ENCODE measurements at places on chromosomes 7 and 10. TPM values are rescaled to one million over a fixed set of nuclear protein-coding genes. Genes with fewer than 3 reads are reported as not detected.
A peak's percentile ranks its signal among the peaks of the same experiment; 100 is the strongest.

Gene NEUROD6
- total RNA-seq = not detected

Gene HOXA1
- 5.6 TPM for total RNA-seq

Gene DNTT
- not detected for total RNA-seq

DNA sequence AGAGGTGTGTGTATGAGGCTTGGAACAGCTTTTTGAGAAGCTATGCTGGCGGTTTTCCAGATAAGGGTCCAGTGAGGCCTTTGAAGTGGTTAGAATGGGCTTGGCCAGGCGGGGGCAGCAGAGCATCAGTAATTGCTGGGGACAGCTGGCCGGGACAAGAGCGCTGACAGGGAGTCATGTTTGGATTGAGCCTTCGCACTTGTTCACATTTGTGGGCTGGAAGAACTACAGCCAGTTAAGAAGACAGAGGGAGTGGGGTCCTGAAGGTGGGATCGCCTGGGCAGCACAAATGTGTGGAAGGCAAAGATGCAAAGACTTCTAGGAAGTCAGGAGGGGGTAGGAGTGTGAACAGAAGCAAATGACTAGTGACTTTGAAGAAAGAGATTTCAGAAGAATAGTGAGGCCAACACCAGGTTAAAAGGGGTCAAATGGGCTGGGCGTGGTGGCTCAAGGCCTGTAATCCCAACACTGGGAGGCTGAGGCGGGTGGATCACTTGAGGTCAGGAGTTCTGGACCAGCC, 12.7 kb upstream of the SDHAF3 start:
- DNase-seq = peak; percentile 79

- no peak for DNase-seq
Observed at GRCh38 chr10:80448209-80448942, 5.7 kb upstream of the TSPAN14 start.

- no peak for DNase-seq
Observed at GRCh38 chr7:96329241-96329640, 7.3 kb upstream of the SLC25A13 start.

- no peak for DNase-seq
Observed at GRCh38 chr7:132187869-132188789, 388.1 kb downstream of the PLXNA4 start.

- DNase-seq = peak; percentile 6
Observed at GRCh38 chr7:100191775-100192174, 14.1 kb downstream of the STAG3 start.

DNA sequence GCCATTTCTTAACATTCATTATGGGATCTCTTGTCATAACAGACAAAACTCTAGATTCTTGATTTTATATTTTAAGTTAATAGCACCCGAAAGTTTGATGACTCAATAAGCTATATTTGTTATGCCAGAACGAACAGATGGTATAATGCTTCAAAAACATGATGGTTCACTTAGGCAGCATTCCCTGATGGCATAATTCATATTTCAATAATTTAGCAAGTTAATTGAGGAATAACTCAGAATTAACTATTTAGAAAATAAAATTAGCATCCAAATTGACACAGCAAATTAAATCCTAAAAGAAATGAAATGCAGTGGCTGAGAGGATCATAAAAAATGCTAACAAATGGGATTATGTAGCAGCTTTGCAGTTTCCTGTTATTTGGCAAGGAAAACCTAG, 260.8 kb upstream of the MBL2 start:
- no peak for DNase-seq

GRCh38 chr10:131269776-131270460, 41.6 kb downstream of the TCERG1L start:
- DNase-seq = no peak

- no peak for DNase-seq
Observed at GRCh38 chr10:132972986-132973902, 30.9 kb upstream of the CFAP46 start.

DNA sequence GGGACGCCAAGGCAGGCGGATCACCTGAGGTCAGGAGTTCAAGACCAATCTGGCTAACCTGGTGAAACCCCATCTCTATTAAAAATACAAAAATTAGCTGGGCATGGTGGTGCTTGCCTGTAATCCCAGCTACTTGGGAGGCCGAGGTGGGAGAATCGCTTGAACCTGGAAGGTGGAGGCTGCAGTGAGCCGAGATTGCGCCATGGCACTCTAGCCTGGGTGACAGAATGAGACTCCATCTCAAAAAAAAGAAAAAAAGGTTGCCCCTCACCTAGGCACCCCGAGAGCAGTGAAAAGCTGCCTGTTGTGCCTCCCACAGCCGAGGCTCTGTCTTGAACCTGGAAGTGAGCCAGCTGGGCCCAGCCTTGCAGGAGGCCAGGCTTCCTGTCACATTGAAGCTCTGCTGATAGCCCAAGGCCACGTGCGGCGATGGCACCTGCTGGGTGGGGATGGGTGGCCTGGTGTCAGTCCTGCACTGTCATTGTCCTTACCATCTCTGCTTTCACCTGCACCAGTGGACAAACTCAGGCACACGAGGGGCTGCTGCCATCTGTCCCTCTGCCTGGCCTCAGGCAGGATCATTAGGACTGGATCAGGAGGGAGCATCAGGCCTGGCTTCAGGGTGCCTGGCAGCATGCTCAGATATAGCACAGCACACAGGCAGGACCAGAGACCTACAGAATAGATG, 37.8 kb downstream of the DNAJB12 start:
- DNase-seq = no peak

Measured in MCF 10A (cell line).